ENCODE measurements at places on chromosomes 6 and 20.

- DNase-seq: no peak
Observed at GRCh38 chr20:23507346-23507745, 16.4 kb downstream of the CST8 start.

DNA sequence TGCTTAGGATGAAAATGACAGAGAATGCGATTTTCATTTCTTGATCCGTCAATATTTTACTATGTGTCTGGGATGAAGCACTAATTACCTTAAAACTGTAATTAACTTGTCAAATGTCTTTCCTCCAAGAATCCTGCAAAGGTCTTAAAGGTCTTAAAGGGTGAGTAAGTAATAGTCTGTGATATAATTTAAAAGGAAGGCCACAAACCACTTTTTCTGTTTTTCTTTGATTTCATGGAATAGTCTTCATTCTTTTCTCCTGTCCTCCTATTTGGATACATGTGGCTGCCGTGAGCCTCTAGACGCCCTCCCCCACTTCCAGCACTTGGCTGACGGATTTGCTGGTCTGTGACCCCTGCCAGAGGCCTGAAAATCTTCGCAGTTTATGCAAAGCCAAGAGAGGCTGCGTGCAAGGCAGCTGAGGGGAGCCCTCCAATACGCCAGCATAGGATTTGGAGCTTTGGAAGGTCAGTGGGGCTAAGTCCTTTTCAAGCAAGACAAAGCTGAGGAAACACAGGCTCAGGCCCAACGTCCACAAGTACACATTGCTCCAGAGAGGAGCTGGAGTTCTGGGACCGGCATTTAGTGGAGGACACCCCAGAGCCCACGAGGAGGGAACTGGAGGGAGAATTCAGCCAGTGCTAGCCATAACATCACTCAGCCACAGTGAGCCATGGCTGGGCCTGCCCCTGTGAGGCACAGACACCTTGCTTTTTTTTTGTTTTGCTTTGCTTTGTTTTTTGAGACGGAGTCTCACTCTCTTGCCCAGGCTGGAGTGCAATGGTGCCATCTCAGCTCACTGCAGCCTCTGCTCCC, 382.6 kb downstream of the SMOC2 start:
- no peak for DNase-seq

DNA sequence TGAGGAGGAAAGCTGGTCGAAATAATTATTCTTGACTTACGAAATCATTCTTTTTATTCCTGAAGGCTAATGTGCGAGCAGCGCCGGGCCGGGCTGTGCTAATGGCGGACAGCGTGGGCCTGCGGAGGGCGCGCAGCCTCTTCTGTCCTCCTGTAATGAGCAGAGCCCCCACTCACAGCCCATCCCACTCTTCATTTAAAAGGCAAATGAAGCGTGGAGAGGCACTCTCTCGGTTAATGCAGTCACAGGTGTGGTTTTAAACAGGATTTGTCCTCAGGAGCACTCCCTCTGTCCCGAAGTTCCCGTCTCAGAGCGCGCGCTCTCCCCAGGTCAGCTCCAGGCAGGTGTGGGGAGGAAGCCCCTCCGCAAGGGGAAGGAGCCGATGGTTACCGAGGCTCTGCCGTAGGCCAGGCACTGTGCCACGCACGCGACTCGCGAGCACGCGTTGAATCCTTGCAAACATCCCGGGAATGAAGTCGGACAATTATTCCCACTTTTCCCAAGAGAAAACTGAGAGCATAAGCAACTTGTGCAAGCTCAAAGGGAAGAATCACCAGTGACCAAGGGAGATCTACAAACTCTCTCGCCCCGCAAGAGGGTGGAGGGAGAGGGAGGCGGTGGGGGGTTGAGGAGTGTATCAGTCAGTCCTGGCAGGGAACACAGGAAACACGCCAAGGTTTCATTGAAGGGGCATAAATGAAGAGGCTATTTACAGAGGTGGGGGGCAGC, 35.5 kb upstream of the ZFAND3 start:
- DNase-seq: peak; percentile 41

- DNase-seq: no peak
Observed at GRCh38 chr20:5996765-5997164, 46.3 kb downstream of the MCM8 start.

- DNase-seq: no peak
Observed at GRCh38 chr6:149480502-149481280, 4.1 kb downstream of the ZC3H12D start.
